ENCODE measurements at places on chromosomes 13 and 19.

DNA sequence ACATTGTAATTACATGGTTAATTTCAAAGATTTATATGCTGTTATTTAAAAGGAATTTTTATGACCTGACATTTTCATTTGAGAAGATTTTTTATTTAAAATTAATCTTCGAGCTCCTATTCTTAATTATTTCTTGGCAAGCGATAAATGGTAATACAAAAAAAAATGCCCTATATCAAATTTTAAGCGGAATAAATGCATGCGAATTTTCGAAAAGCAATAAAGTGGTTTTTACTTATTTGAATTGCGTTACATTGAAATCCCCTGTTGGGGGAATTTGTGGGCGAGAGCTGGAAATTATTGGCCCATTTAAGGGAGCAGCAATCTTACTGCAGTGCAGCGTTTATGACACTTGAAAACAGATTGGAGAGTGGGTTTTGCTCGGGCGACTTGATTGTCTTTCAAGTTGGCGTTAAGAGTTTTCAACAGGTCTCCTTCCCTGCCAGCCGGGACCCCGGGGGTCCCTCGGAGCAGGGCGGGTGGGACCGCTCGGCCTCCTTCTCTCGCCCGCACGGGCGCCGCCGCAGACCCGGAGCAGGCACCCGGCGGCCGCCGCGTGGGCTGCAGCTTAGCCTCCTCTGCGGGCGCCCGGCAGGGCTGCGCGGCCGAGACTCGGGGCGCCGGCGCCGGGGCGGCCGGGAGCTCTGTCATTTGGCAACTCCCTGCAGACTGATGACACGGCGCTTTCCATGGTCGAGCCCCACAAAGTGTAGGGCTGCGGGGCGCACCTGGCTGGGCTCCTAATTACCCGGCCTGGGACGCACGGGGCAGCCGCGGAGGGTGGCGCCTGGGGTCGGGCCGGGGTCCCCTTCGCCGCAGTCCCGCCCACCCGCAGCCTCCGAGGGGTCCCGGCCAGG is 255.1 kb upstream of the SOX21 start:
- peaks cover 56% of the 10 kb centered on the region for H3K27me3 ChIP-seq
- DNase-seq: no peak
- H3K36me3 ChIP-seq: no peaks in the 10 kb centered on the region
- H3K4me3 ChIP-seq: peak overlapping the region; percentile 41
- no peak overlapping the region for H3K27ac ChIP-seq

DNA sequence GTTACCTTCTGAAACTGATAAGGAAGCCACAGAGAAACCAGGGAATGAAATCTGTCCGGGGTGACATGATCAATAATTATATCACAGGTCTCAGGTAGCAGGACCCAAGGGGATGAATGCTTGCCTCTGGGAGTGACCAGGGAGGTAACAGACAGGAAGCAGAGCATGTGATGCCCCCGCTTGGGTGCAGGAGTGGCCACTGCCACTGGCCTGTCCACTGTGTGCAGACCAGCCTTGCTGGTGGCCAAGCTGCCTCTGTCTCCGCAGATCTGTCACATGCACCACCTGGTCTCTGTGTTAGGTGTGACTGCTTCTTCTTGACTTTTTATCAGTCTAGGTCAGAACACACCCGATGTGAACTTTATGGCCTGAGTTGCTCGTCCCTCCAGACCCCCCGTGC is 71.8 kb downstream of the PEPD start:
- H3K27ac ChIP-seq: no peak overlapping the region
- no peaks in the 10 kb centered on the region for H3K27me3 ChIP-seq
- H3K4me1 ChIP-seq: no peaks in the 10 kb centered on the region
- H3K36me3 ChIP-seq: no peaks in the 10 kb centered on the region

- no peak overlapping the region for H3K27ac ChIP-seq
- no peak for DNase-seq
- no peak overlapping the region for H3K4me3 ChIP-seq
- no peaks in the 10 kb centered on the region for H3K4me1 ChIP-seq
- no peaks in the 10 kb centered on the region for H3K27me3 ChIP-seq
These were observed 6.5 kb downstream of the PLPPR3 start for GRCh38 chr19:815079-815774.

DNA sequence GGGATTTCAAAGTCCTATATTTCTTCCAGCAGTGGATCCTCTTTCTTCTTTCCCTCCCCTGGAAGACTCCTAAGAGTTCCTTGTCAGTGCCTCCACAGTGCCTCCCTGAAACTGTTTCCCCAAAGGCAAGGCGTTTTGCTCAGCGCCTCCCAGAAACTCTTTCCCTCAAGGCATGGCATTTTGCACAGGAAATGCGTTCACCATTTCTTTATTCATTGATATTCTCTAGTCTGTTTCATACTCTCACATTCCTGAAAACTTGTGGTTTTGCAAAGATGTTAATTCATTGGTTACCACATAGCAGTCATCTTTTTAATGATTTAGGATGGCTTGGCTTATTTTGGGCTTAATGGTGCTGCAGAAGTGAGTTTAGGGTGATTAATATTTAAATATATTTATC is 177.3 kb upstream of the SLC10A2 start:
- H3K4me1 ChIP-seq: no peaks in the 10 kb centered on the region
- H3K36me3 ChIP-seq: no peaks in the 10 kb centered on the region
- no peaks in the 10 kb centered on the region for H3K27me3 ChIP-seq
- no peak for DNase-seq
- H3K27ac ChIP-seq: no peak overlapping the region
- no peak overlapping the region for H3K4me3 ChIP-seq

- H3K27me3 ChIP-seq: no peaks in the 10 kb centered on the region
- H3K4me1 ChIP-seq: peaks cover 73% of the 10 kb centered on the region
- DNase-seq: no peak
- no peak overlapping the region for H3K4me3 ChIP-seq
These were observed 12.5 kb downstream of the ZNF787 start for GRCh38 chr19:56108447-56109195.

DNA sequence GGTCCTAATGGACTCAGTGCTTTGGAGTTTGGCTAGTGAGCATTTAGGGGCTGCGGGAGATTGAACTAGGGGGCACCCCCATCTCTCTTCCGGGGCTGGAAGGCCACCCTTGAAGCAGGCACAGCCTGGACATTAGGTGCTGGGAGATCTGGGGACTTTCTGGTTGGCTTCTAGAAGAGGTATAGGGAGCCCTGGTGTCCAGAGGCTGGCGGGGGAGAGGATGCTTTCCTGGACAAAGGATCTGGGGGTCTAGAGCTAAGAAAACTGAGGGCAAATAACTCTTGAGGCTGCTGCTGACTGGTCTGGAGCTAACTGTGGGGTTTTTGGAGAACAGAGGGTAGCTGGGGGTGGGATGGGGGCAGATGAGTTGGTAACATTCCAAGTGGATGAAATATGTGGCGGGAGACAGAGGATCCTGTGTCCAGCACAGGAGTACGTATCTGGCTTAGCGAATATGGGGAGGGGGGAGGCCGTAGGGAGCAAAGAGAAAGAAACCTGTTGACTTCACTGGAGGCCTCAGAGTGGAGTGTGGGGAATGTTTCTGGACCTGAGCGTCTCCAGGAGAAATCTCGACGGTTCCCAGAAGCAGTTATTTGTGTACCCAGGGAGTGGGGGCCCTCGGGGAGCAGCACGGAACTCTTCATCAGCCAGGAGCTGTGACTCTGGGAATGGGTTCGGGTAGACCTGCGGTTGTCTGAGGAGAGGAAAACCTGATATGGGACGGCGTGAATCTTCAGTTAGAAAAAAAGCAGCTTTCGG is 1.4 kb downstream of the HNRNPUL1 start:
- H3K27ac ChIP-seq: peak overlapping the region; percentile 97
- no peak for DNase-seq
- peak overlapping the region; percentile 61 for H3K4me3 ChIP-seq
- no peaks in the 10 kb centered on the region for H3K36me3 ChIP-seq
